ENCODE measurements at places on chromosomes 12 and 14.

DNA sequence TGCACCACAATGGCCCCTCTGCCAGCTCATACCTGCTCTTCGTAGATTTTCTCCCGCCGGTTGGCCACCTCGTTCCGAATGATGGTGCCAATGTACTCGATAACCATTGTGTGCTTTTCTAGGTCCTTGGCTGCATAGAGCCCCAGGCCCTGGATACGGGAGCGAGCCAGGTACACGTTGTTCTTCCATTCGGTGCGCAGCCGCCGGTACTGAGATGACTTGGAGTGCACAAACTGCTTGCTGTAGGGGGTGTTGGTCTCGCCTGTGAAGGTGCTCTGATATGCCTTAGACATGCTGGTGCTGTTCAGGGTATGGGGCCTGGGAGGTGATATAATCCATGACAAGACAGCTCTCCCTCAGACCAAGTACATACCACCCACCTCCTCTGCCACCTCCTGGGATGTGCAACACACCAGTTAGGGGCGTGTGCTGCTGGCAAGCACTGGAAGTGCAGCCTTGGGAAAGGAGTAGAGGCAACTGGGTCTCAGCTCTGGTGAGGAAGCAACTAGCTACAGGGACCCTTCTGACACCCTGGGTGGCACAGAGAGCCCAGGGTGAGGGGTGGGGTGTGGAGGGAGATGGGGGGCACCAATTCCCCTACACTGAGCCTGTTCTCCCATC, 4.1 kb upstream of the PRKAG1 start:
- no peak for DNase-seq

DNA sequence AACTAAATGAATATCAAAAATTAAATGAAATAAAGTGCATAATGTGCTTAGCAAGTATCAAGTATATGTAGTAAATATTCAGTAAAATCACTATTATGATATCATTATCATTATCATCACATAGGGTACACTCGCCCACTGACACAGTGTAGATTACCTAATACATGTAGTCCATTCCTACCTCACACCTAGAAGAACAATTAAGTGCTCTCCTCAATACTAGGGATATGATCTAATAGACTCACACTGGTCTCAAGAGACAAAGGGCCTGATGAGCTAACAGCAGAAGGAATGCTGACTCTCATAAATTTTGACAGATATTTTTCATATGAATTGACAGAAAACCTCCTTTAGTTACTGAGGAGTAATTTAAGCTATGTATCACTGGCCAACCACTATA, 29.1 kb downstream of the FSCB start:
- no peak for DNase-seq

DNA sequence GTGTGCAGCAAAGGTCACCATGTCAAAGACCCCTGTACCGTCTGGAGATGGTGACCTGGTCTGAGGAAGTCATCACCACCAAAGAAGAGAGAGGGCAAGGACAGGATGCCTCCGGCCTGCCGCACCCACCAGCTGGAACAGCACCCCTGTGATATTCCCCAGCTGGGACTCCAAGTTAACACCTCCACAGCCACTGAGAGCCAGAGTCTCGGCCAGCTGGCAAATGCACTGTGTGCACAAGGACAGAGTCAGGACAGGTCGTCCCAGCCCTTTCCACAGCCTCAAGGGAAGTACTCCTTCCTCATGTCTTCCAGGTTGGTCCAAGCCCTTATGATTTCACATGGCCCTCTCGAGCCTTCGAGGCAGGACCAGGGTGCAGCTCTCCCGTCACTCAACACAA, 19.3 kb upstream of the FKBP4 start:
- DNase-seq = no peak

DNA sequence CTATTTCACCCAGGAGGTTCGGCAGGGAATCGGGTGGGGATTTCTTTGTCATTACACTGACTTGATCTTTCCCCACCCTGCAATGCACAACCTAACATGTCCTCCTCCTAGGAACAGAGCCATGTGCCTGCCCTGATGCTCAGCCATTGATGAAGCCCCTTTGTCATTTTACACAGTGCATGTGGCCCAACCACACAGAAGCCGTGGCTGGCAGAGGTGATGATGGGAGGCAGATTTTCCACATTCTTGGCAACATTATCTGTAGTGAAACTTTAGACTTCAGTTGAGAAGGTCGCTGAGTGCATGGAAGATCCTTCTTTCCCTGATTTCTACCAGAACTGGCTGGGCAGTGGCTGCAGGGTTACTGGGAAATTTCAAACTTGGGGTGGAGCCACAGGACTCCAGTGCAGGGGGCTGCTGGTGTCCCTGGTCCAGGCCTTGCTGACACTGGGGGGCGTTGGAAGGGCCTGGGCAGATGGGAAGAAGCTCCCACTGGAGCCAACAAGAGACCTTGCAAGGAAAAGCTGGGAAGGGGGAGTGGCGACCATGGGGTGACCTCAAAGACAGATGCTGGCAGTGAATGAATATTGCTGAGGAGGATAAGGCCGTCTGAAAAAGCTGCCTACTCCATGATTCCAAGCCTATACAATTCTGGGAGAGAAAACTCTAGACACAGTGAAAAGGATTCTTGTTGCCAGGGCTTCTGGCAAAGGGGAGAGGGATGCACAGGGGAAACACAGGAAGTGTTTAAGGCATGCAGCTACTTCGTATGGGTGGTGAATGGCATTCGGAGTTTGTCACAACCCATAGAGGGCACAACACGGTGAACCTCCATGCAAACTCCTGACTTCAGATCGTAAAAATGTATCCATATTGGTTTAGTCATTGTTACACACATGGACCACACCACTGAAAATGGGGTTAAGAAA, 41.8 kb upstream of the P2RX7 start:
- no peak for DNase-seq

- peak; percentile 77 for DNase-seq
Measured at GRCh38 chr12:117042171-117042842, 56.9 kb downstream of the TESC start.

- no peak for DNase-seq
Measured at GRCh38 chr12:128077917-128078298, 189.1 kb upstream of the TMEM132C start.

DNA sequence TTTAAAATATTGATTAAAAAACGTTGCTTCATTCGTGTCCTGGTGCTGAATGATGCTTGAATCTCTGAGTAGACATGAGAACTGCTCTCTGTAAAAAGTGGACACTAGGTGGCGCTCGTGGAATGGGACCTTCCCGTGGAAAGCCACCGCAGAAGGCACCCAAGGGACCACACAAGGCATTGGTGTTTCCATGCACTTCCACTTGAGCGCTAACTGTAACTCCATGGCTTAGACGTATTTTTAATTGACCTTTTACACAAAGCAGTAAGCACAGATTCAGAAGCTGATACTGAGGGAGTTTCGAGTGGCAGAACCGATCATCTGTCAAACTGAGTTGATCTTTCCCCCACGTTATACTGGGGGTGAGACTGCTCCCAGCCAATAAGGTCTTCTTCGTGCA, 135.3 kb downstream of the PRKCH start:
- peak; percentile 68 for DNase-seq

DNA sequence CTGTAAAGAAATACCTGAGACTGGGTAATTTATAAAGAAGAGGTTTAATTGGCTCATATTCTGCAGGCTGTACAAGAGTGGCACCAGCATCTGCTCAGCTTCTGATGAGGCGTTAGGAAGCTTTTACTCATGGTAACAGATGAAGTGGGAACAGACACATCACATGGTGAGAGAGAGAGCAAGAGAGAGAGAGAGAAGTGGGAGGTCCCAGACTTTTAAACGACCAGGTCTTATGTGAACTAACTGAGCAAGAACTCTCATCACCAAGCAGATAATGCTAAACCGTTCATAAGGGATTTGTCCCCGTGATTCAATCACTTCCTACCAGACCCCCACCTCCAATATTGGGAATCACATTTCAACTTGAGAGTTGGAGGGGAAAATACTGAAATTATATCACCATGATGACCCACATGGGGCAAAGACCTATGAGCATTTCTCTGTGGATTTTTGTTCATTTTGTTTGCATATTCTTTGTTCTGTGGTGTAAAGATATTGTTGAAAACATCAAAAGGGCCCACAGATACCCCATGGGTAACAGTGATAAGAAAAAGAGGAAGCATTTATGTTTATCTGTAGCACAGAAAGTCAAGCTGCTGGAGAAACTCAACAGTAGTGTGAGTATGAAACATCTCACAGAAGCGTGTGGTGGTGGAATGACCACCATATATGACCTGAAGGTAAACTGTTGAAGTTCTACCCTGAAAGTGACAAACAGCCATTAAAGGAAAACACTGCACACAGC, 135.2 kb upstream of the PDE3A start:
- DNase-seq = no peak

DNA sequence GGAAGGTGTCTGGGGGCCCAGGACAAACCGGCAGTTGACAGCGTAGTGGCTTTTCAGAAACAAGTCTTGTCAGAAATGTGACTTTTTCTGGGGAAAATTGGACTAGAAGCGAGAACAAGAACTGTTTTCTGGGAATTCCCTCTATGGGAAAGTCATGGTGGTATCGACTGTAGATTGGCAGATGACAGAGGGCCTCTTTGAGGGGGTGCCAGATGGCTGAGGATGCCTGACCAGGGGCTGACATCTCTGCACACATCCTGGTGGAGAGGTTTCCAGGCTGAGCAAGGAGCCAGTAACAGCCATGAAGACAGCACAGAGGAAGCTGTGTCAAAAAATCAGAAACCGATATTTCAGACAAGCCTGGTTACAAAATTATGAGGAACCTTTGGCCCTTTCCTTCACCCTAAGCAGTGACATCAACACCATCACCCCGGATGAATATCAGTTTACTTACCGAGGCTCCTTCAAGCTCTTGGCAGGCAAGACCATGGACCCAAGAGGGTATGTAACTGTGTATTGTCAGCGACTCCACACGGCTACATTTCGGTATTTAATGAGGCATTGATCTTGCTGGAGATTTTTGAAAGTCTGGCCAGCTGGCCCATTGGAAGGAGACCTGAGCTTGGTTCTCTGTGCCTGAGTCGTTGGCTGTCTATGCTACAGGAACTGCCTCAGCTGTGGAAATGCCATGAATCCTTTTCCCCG, 1525.3 kb upstream of the TMEM132C start:
- DNase-seq = no peak

GRCh38 chr12:2739832-2740641, 54.7 kb upstream of the FKBP4 start:
- DNase-seq = no peak

GRCh38 chr12:97358361-97358760, 104.2 kb upstream of the RMST start:
- no peak for DNase-seq

DNA sequence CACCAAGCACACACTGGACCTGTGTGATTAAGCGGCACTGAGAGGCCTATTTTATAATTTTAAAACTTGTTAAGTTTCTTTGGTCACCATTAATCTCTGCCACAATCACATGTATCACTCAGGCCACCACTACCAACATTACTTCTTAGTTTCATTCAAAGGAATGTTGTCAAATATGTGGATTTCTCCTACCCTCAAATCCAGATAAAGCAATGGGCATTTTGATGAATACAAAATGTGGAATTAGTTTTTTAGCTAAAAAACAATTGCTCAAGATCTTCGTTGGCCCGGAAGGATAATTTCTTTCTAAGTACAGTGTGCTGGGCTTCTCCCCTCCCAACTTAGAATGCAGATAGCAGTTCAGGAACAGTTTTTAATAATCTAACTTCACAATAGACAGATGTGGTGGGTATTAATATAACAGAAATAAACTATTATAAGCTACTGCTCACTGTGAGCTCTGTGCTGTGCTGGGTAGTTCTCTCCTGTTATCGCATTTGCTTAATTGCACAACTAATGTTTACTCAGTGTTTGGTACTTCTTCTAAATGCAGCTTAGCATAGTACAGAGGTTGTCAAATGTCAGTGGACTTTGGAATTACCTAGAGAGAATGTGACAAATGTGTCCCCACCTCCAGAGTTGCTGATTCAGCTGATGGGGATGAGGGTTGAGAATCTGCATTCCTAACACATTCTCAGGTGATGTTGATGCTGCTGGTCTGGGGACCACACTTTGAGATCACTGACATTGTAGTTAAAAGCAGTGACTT, 266.7 kb upstream of the AMIGO2 start:
- DNase-seq = peak; percentile 64

- DNase-seq = no peak
Measured at GRCh38 chr14:77426396-77426795, 3.1 kb upstream of the NOXRED1 start.

GRCh38 chr14:65548878-65549277, 136.3 kb downstream of the FUT8 start:
- no peak for DNase-seq

- DNase-seq = no peak
Measured at GRCh38 chr12:102016472-102016871, 45.3 kb downstream of the WASHC3 start.

DNA sequence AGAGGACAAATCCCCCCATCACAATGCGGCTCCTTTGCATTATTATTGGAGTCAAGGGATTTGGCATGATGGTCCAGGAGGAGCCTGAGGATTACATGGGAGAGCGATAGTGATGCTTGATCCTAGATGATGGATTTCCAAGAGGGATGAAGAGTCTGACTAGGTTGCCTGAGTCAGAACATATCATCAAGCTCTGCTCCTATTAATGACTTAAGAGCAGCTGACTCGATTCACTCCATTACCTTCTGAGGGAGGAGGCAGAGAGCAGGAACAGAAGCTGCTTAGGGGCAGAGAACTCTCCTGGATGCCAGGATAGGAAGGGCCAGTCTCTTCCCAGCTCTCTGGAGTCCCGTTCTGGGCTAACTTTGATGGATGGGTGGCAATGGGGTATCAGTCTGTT, 54.0 kb upstream of the CISTR start:
- no peak for DNase-seq

DNA sequence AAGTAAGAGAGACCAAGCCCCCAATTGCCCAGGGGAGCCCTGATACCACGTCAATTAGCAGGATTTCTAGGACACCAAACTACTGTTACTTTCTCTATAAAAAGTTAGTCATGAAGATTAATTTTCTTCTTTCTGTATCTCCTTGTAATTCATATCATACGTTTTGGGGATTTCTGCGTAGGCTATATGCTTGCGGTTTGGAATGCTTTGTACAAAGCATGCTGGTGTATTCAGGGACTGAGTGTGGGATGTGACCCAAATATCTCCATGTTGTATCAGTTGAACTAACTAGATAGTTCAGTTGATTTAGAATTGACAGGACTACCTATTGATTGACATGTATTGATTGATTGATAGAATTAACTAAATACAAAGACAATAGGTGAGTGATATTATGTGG, 7.7 kb downstream of the GPR33 start:
- no peak for DNase-seq

DNA sequence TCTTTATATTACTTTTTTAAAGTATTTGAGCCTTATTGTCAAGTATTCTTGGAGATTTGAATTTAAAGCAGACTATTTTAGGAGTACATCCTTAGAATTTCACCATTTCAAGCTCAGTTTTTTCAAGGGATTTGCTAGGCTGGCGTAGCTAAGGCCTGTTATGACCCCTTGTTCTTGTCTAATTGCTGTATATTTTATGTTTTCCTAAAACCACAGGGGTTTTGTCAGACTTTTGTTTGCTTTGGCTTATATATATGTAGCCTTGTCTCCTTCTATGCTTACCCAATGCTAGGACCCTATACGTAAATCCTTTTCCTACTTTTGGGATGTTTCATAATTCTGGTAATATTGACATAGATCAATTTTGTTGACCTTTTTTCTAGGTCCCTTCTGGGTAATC, 147.0 kb upstream of the SYT10 start:
- DNase-seq = no peak

All from HuH-7.5 (cell line).